ENCODE measurements at places on chromosomes 16 and 17.

GRCh38 chr16:4399001-4399730 lies 17.2 kb downstream of the CORO7 start:
- no peak for DNase-seq

DNA sequence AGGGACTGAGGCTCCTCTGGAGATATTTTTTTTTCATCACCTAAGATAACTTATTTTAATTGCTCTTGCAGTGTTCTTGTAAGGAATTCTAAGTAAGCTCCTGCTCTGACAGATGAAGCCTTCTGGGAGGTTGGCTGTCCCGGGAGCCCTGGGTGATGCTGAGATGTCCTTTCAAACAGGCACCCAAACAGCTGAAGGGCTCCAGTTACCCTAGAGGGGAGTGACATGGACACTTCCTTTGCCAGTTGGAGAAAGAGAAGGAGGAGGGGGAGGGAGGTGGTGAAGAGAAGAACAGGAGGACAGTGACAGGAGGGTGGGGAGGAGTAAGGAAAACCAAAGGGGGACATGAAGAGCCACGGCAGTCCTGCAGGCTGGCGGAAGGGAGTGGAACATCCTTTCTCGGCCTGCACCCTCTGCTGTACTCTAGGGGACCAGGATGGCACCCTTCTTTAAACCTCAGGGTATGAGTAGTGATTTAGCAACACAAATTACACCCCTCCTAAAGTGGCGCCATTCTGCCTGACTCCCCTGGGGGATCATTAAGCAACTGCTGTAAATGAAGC lies 51.8 kb downstream of the MYH3 start:
- DNase-seq = no peak

DNA sequence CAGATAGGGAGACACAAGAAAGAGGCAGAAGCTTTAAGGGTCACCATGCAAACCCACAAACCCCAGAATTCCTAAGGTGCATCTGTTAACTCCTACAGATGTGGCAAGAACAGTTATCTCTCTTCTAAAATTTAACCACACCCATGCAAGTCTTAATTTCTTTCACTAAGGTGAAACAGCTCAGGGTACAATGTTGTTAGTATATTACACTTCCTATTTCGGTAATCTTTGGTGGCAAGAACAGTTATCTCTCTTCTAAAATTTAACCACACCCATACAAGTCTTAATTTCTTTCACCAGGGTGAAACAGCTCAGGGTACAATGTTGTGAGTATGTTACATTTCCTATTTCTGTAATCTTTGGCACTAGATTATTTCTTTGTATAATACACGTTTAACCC lies 6.6 kb downstream of the CCL23 start:
- no peak for DNase-seq

DNA sequence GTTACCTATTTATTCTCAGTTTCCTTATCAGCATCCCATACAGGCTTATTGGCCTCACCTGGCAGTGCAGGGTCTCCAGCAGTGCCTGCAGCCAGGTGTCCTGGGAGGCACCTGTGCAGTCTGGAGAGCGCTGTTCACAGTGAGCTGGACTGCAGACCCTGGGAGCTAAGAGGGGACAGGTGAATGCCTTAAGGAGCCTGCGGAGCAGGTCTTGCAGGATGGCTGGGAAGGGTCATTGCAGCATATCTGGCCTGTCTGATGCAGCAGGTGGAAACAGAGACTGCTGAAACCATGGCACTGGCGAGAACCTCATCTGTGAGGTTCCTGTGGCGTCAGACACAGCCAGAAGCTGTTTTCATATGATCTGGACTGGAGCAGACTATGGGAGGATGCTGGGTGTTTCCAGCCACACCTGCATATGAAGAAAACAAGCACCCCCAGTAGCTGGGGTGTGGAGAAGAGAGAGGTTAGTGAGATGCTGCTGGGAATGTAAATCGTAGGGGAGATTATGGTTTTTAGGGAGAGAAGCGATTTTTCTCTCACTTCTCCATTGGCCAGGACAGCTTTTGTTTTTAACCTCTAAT lies 77.0 kb downstream of the NTN1 start:
- no peak for DNase-seq
